Activated T-cell treated with anti-CD3 and anti-CD28 coated beads, Interleukin-2, amount 50 U/mL, for 48 hours (primary cell): ENCODE measurements at places on chromosomes 3 and 15.

- DNase-seq, result no peak
These were observed 547.5 kb downstream of the ZIC1 start for GRCh38 chr3:147956615-147957014.

GRCh38 chr3:171892457-171892856 lies 49.3 kb downstream of the TMEM212 start:
- DNase-seq, result no peak

GRCh38 chr3:12751571-12751970 lies 7.5 kb downstream of the TMEM40 start:
- no peak for DNase-seq

- no peak for DNase-seq
These were observed 251.0 kb upstream of the RARB start for GRCh38 chr3:25177041-25177440.

DNA sequence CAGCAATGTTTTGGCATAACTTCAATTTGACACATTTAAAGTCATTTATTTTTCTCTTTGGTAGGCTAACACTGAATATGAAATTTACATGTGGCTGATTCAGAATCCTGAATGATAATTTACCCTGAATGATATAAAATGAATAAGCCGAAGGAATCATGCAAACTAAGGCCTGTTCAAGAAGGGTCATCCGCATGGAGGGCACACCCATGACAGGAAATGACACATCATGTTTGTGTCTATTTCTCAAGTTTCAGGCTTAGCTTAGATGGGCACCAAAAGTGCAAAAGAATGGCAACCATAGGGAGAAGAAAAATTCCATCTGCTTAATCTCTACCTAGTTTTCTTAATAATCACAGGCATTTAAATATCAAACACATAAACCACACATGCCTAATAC lies 141.5 kb downstream of the DUT start:
- no peak for DNase-seq

GRCh38 chr3:109059264-109059663 lies 58.7 kb downstream of the MORC1 start:
- DNase-seq, result no peak

- no peak for DNase-seq
These were observed 52.4 kb downstream of the CHL1 start for GRCh38 chr3:248864-249520.

DNA sequence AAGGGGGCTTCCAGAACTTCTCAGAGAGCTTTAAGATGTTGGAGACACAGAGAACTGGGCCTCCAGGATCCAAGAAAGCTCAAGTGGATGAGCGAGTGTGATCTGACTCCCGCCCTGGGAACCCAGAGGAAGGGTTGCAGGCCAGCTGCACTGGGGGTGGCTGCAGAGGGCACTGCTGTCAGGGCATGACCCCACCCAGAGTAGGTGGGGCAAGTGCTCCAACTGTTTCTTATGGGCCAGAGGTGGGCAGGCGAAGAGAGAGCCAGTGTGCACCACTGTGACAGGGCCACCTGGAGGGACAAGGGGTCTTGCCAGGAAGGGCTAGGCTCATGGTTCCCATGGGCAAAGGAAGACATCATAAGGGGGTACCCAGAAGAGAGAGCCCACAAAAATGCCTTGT lies 48.8 kb downstream of the EXOG start:
- DNase-seq, result no peak

- DNase-seq, result no peak
These were observed 103.5 kb downstream of the ITPR1 start for GRCh38 chr3:4596612-4597011.

DNA sequence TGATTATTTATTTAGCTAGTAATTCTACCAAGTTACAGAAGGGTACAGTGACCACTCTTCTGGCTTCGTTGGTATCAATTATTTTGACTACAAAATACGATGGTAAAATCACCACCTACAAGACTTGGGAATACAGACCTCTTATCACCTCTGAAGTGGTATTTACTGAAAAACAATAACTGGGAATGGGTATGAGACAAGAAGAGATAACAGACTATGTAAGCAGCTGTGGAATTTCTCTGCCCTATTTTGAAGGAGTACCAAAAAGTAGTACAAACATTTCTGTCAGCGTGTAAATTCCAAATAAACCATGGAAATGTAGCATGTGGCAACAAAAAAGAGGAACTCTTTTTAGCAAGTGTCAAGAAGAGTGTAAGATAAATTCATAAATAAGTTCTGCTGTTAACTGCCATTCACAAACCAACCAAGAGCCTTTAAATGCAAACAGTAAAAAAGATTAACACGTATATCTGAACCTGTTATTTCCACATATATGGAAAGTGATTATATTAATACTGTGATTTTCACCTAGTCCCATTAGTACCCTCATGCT lies 77.0 kb upstream of the SLC12A8 start:
- DNase-seq, result no peak

DNA sequence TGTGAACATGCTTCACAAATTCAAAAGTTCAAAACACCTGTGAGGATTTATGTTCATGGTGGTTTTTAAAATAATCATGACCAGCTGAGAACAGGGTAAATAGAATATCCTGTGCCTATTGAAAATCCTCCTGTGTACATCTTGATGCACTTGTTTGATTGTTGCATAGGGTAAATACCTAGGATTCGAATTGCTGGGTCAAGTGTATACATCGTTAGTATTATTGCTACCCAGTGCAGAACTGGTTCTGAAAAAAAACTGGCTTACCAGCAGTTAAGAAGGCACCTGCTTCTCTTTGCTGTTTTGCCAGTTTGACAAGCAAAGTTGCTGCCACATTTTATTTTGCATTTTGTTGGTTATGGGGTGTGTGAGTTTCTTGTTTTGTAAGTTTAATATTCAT lies 272.6 kb downstream of the CLSTN2 start:
- no peak for DNase-seq

GRCh38 chr15:77506311-77507142 lies 85.8 kb downstream of the HMG20A start:
- no peak for DNase-seq

DNA sequence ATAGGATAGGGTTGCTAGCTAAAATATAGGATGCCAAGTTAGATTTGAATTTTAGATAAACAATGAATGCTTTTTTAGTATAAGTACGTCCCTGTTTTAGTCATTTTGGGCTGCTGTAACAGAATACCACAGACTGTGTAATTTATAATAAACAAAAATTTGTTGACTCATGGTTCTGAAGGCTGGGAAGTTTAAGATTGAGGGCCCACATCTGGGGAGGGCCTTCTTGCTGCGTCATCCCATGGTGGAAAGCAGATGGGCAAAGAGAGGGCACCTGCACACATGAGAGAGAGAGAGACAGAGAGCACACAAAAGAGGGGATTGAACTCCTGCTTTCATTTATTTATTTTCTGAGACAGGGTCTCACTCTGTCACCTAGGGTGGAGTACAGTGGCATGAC lies 246.5 kb downstream of the EPHB1 start:
- DNase-seq, result no peak

DNA sequence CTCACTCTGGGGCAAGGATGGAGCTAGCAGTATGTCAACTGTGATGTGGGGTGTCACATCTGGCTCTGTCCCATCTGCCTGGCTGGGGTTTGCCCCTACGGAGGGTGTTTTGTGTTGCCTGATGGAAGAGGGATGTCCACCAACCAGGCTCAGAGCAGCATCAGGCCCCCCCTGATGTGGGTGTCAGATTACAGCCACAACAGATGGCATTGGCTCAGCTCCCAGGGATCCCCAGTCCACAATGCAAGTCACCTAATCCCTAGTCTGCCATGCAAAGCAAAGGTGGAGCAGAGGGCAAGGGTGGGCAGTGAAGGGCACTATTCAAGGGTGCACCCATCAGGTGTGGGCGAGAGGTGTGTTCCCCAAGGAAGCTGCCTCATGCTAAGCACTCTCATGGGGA lies 48.9 kb upstream of the AMOTL2 start:
- no peak for DNase-seq

GRCh38 chr15:60351066-60351465 lies 46.7 kb downstream of the ANXA2 start:
- DNase-seq, result no peak

DNA sequence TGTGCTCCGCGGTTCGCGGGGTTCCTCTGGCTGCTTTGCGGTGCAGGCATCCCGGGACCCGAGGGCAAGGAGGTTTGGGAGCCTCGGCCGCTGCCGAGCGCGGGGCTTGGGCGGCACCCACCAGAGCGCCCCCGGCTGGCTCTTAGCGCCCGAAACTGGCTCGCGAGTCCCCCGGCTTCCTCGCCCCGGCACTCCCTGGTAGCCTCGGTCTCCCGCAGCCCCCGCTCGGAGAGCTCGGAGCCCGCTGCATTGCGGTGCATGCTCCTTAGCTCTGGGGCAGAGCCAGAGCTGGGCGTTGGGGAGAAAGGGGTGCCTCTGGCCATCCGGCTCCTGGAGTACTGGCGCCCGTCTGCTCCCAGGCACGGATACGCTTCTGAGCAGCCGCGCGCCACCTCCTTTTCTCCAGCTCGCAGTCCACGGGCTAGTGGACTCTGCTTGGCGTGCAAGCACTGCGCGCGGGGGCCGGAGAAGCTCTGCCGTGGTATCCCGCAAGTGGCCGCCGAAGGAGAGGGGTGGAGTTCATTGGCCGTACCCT lies 753 bp downstream of the EPHB1 start:
- DNase-seq, result no peak

- DNase-seq, result no peak
These were observed 47.1 kb downstream of the SCAP start for GRCh38 chr3:47428662-47429061.

DNA sequence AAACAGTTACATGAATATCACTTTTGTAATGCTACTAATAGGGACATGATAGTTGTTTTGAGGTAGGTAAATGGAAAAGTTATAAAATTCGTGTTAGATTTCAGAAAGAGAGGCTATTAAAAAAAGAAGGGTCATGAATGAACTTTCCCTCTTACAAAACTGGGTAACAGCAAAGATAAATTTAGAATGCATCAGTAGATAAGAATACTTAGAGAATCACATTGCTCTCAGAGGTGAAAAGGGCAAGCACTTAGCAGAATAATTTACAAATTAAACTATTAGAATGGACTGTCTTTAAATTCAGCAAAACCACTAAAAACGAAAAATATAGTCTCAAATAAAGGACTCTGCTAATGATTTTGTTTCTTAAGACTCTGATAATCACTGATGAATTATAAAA lies 167.2 kb downstream of the PLD1 start:
- DNase-seq, result no peak

DNA sequence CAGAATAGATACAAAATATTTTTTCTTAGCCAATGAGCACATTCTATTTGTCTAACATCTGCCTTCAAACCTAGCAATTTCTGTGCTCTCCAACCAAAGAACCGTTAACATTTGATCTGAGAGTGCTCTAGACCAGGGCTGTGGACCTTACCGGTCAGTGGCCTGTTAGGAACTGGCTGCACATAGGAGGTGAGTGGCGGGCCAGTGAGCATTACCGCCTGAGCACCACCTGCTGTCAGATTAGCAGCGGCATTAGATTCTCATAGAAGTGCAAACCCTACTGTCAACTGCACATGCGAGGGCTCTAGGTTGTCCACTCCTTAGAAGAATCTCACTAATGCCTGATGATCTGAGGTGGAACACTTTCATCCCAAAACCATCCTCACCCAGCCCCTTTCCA lies 131.7 kb downstream of the CADM2 start:
- no peak for DNase-seq

DNA sequence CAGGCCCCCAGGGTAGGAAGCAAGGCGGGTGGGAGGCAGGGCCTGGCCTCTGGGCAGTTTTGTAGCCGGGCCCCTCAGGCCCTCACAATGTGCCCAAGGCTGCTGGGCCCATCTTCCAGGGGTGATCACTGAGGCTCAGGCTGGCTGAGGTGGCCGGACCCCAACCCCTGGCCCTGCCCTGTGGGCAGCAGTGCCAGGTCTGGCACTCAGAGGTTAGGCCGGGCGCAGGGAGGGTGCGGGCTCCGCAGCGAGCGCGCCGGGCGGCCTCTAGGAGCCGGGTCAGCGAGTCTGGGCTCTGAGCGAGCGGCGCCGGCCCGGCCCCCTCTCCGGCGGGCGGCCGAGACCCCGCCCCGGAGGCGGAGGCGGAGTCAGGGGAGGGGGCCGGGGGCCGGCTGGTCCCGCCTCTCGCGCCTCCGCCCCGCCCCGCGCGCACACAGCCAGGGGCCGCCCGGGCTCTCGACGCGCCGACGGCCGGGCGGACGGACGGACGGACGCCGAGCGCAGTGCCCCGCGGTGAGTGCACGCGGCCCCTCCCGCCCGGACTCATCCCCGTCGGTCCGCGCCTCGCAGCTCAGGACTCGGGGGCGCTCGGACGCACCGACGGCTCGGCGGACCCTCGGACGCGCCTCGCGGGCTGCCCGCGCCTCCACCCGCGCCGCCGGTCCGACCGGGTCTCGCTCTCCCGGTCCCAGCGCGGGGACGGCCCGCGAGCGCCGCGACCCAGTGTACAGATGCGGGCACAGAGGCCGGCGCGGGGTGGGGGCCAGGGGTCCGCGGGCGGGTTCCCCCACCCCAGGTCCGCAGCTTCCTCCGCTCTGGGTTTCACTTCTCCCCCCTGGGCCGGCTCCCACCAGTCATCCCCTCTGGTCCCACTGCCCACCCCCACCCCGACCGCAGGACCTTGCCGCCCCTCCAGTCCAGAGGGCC lies at the start of gene FBLN2:
Gene FBLN2, plus strand, starts transcription at position 430 of the 927 bp plus-strand sequence. CDS start 21,231 bp downstream, outside the sequence.
- no peak for DNase-seq
